ENCODE measurements at places on chromosomes 2 and 18.

DNA sequence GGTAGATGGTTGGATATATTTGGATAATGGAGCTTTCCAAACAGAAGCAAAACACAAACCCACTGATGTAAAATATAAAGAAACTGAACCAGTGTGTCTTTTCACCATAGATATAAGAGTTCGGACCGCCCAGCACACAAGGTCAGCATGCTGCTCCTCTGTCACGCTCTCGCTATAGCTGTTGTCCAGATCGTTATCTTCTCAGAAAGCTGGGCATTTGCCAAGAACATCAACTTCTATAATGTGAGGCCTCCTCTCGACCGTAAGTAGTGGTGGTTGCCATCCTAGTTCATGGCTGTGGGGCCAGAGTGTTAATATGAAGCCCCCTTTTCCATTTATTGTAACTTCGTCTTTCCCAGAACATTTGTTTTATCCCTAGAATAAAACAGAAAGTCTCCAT, 125.2 kb upstream of the LYPD6 start:
- DNase-seq = no peak

GRCh38 chr2:12173943-12174340, 427.5 kb downstream of the LPIN1 start:
- DNase-seq = no peak

DNA sequence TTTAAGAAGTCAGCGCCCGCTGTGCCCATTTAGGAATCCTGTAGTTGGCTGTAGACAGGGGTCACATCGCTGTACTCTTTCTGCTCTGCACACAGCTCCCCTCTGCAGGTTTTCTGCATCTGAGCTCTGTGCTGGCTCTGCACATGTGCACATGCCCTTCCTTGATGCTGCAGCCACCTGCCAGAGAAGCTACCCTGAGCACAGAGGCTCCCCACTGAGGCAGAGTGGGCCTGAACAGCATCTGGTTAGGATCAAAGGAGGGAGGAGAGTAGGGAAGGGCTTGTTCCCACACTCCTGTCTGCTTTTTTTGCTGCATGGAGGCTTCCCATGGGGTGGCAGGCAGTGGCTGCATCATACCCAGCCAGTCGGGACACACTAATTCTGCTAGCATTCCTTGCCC, 238.9 kb downstream of the FHOD3 start:
- no peak for DNase-seq

DNA sequence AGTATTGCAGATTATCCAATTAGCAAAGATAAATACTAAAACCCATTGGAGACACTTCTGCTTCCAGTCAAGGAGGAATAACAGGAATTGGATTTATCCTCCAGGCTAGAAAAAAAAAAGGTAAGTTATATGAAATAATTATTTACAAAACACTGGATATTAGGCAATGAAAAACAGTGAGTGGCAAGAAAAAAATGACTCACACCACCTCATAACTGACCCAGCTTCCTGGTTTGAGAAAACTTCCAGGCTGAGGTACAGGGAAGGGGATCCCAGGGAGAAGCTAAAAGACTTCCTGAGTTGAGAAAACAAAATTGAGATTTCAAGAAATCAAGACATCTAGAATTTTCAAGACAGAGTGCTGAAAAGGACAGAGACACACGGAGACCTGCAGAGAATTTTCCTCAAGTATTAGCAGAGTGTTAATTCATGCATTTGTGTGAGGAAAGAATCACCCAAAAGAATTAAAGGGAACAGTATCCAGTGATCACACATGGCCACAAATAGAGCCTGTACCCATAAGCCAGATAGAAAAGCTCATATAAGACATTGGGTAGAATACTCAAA, 17.4 kb downstream of the SRD5A2 start:
- no peak for DNase-seq
